ENCODE measurements at places on chromosomes 3 and 15.

GRCh38 chr3:62600033-62600432 is 226.7 kb upstream of the FEZF2 start:
- no peak for DNase-seq

- DNase-seq = no peak
Observed at GRCh38 chr3:50238549-50239026, 2.6 kb downstream of the GNAI2 start.

DNA sequence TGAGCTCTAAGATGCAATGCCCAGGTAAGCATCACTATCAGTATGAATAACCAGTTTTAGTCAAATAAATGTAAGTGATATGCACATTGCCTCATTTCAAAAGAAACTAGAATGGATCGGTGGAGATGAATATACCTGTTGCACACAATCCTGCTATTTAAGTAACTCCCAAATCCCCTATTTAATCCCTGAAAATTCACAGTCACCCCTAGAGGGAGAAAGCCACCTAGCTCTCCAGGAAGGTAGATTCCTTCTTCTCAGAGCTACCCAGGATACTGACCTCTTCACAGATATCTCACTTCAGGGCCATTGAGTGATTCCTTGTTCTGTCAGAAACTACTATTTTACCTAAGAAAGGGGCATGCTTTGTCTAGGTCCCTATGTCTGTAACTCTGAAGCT is 11.7 kb downstream of the LSAMP start:
- no peak for DNase-seq

DNA sequence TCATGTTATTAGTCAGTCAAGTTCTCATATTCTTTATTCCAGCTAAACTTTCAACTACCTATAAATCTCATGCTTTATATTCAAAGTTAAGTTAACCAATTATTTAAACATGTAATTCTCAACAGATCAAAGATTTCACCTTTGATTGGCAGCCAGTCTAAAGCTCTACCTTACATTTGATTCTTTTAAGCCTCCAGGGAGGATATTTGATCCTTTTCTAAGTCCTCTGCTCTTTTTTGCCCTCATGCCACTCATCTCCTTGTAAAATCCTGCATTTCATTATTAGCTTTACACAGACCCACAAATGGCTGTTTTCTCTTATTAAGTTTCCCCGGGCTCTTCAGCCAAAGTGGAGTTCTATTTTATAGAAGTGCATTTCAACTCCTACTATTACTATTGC is 134.1 kb downstream of the NLGN1 start:
- no peak for DNase-seq

DNA sequence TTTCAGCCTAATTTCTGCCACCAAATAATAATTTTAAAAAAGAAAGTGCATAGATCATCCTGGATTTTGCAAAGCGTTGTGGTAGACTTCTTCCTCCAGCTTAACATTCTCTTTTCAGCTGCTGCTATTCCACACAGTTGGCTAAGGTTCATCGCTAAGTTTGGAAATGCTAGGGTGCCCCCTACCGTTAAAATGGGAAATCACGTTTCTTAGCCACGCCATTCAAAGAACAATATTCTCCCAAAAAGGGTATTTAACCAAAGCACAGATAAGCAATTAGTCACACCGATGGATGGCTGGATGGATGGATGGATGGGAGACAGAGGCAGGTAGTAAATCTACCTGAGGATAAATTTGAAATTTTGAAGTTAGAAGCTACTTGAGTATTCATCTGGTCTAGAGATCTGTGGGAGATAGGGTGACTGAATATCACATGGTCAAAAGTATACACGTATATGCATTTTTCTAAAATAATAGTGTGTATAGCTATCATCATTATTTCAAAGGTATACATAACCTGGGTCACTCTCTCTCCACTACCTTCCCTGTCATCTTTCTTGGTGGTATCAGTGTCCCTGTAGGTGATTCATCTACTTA is 67.2 kb downstream of the EFHB start:
- DNase-seq = peak; percentile 85

DNA sequence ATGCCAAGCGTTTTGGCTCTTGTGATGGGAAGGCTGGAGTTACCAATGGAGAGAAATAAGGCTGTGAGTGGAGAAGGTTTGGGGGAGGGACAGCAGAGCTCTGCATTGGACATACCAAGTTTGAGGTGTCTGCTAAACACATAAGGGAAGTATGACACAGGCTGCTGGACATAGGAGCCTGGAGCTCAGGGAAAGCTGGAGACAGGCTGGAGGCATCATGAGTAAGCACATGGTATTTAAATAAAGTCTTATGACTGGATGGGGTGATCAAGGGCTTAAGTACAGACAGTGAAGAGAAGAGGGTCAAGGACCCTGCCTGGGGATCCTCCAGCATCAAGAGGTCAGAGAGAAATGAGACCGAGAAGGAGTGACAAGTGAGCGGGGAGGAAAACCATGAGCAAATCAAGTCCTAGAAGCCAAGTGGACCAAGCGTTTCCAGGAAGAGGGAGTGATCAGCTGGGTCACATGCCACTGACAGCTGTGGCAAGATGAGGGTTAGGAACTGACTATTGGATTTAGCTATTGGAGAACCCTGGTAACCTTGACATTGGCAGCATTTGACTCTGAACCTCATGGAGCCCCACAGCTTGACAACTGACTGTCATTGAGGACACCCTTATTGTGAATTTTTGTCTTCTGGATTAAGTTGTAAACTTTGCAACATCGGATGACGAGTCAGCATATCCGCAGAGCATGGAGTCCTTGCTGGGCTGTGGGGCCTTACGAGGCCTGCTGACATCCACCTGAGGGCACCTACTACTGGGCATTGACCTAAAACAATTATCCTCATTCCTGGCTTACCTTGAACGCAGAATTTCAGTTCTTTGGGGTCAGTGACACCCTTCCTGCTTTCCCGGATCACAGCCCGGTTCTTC is 78.7 kb upstream of the ETV5 start:
- DNase-seq = no peak

DNA sequence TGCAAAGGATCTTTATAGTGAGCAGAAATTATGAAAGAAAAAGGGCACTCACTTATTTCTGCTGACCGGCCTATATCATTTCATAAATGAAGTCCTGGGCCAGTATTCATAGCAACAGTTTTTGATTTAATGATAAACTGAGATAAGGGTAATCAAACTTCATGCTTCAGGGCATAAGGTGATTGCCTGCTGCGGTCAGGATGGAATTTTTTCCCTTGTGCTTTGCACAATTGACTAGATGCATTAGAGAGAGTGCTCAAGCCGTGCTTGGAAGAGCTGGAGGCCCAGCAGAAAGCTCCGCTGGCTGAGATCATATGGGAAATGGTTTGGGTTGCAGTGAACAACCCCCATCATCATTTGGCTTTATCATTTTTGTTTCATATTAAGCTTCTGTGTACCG is 10.4 kb downstream of the SEMA6D start:
- no peak for DNase-seq

DNA sequence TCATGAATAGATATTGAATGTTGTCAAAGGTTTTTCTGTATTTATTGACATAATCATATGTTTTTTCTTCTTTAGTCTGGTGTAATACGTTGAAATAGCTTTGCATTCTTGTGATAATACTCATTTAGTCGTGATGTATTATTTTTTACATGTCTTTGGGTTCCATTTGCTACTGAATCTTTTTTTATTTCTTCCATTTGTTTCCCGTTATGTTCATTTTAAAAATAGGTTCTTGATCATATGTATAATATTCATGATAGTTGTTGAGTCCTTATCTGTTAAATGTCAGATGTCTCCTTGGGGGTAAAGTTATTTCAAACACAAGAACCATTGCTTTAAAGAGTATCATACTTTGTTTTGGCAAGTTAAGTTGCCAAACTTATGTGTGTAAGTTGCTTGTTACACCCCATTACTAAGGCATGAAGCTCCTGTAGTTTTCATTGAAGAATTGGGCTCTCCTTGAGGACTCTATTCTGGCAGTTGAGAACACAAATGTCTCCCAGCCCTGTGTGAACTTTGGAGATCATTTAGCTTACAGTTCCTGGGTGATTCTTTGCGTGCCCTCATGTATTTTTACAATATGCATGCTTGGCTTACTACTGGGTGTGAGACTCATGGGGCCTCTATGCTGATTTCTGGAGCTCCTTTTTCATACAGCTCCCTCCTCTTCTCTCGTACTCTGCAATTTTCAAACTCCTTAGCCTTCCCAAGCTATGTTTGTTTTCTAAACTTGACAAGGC is 8.3 kb downstream of the AKAP13 start:
- no peak for DNase-seq

- peak; percentile 83 for DNase-seq
Observed at GRCh38 chr3:169771497-169772304, 1.5 kb upstream of the MYNN start.

- no peak for DNase-seq
Observed at GRCh38 chr3:46228260-46229242, 13.7 kb upstream of the CCR3 start.

DNA sequence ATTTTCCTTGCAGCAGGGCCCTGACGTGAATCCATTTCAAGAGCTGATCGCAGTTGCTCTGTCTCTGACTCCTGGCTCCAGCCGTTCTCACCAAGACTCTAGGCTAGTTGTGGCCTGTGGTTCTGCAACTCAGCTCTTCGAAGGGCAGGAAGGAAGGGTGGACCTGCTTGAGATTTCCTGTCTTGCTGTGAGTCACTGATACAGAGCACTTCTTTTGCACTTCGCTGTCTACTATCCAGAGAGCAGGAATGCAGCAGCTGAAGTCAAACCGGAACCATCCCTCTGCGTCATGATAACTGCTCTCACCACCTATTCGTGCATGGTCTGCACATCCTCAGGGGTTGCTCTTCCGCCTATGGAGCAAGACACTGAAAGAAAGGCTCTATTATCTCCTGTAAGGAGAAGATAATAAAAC is 59.7 kb downstream of the RAP2B start:
- DNase-seq = peak; percentile 59

GRCh38 chr3:69385723-69386555 is at the start of gene FRMD4B:
Gene FRMD4B, minus strand, starts transcription at chr3:69386088. Its CDS starts 99 bp downstream, at chr3:69385989.
- peak; percentile 81 for DNase-seq

GRCh38 chr3:161171113-161171512 is 50.0 kb upstream of the NMD3 start:
- DNase-seq = no peak

DNA sequence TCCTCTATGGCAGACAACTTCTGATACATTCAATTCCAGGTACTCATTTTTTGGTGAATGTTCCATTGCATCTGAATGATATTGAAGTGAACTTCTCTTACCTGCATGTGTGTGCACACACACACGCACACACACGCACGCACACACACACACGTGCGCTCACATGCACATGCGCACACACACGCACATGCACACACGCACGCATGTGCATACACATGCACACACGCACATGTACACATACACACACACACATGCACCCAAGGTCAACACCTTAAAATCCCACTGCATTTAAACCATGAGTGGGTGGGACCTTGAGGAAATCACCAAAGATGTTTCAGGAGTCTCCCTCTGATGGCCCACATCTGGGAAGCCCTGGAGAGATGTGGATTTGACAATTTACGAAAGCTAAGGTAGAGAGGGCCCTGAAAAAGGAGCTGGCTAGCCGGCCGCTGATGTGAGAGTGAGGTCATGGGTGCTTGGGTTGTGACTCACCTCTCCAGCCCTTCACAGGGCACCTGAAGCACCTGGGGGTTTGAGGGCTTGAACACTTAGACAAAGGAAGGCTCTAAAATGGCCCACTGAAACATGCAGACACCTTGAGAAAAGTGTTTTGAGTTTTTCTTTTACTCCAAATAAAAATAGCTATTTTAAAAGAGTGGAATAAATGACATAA is 269.1 kb upstream of the LRRFIP2 start:
- no peak for DNase-seq

- DNase-seq = no peak
Observed at GRCh38 chr15:41917767-41918430, 24.0 kb upstream of the SPTBN5 start.

- no peak for DNase-seq
Observed at GRCh38 chr3:106827515-106828213, 549.6 kb upstream of the CCDC54 start.

- no peak for DNase-seq
Observed at GRCh38 chr15:65595960-65596359, 15.0 kb downstream of the INTS14 start.

- DNase-seq = peak; percentile 100
Observed at GRCh38 chr3:36992806-36993325, at the start of gene EPM2AIP1. Gene EPM2AIP1, minus strand, starts transcription at chr3:36993131. Its CDS starts 54 bp downstream, at chr3:36993077.

DNA sequence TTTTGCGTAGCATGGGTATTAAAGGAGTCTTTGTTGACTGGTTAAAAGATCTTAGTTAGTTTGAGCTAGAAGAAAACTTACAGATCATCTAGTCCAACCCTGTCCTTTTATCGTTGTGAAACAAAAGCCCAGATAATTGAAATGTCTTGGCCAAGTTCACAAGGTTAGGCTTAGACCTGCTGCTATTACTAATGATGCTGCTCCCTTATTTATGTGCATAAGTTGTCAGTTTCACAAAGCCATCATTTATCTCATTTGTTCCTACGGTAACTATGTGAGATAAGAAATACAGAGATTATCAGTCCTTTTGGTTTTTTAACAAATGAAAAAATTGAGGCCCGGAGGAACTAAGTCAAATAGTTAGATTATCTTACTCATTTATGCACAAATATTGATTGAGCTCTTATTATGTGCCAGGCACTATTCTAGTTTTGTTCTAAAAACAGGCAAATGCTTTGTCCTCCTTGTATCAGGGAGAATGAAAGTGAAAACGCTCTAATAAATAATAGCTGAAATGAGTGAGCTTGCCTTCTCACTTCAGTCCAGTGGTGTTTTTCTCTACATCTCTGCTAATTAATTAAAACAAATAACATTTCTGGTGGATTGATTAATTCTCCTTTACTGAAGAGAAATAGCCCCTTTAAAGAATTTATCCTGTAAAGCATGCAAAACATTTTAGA is 49.1 kb upstream of the TPRG1 start:
- DNase-seq = no peak

All from endodermal cell (in vitro differentiated cells).